Stimulated activated naive B cell treated with anti-CD40 and anti-IgM and Interleukin-4, amounts not matched to agents 10 μg/mL and 1 μg/mL and 100 μg/mL, for 72 hours (primary cell): ENCODE measurements at places on chromosomes 12 and 14.

- H3K4me1 ChIP-seq = no peaks in the 10 kb centered on the region
- DNase-seq = no peak
- no peak overlapping the region for H3K27ac ChIP-seq
These were observed 367.7 kb upstream of the NOVA1 start for GRCh38 chr14:26965490-26965889.

- no peak for DNase-seq
- H3K36me3 ChIP-seq = peaks cover 3% of the 10 kb centered on the region
- no peak overlapping the region for H3K27ac ChIP-seq
- no peak overlapping the region for H3K4me3 ChIP-seq
- H3K27me3 ChIP-seq = no peaks in the 10 kb centered on the region
These were observed 269.9 kb downstream of the ADAMTS20 start for GRCh38 chr12:43282106-43282505.

DNA sequence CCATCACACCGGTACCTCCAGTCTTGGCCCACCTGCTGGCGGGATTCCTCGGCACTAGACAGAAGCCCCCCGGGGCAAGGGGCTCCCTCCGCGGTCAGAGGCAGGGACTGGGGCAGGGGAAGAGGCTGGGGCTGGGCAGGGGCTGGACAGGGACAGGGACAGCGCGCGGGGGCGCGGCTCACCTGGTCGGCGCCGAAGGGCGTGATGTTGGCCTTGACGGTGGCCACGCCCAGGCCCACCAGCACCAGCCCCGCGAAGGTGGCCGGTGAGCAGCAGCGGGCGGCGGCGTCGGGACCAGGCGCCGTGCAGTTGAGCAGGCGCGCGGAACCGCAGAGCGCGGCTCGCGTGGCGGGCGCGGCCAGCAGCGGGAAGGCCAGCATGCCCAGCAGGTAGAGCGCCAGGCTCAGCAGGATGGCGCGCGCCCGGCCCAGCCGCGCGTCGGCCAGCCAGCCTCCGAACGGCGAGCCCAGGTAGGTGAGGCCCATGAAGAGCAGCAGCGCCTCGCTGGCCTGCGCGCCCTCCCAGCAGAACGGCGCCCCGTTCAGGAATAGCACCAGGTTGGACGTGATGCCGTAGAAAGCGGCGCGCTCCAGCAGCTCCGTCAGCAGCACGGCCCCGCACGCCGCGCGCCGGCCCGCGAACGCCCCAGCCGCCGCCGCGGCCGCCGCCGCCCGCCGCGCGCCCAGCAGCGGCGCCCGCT lies 392 bp downstream of the SLC15A4 start:
- peak; percentile 26 for DNase-seq
- peak overlapping the region; percentile 95 for H3K27ac ChIP-seq
- peak overlapping the region; percentile 83 for H3K4me3 ChIP-seq
- H3K36me3 ChIP-seq = peaks cover 43% of the 10 kb centered on the region
- H3K4me1 ChIP-seq = peaks cover 48% of the 10 kb centered on the region

- no peak for DNase-seq
- H3K4me1 ChIP-seq = no peaks in the 10 kb centered on the region
- H3K4me3 ChIP-seq = no peak overlapping the region
These were observed 42.8 kb downstream of the CACNA2D4 start for GRCh38 chr12:1875608-1876007.

DNA sequence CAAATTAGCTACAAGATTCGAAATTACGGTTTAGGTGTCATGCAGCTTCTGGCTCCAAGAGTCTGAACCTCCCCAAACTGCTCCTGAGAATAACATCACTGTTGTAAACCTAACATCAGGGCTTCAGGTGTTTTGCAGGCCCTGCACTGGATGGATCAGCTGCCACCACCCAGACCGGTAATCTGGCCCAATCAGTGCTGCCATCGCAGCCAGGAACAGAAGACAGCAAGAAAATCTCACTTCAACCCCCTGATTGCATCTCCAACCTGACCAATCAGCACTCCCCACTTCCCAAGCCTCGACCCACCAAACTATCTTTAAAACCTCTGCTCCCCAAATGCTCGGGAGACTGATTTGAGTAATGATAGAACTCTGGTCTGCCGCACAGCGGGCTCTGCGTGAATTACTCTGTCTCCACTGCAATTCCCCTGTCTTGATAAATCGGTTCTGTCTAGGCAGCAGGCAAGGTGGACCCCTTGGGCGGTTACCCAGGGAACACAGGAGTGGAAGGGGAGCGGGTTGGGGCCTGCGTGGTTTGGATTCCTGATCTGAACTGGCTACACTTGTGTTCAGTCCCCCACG lies 268.5 kb upstream of the SFSWAP start:
- no peak overlapping the region for H3K4me3 ChIP-seq
- no peak for DNase-seq
- H3K4me1 ChIP-seq = no peaks in the 10 kb centered on the region

DNA sequence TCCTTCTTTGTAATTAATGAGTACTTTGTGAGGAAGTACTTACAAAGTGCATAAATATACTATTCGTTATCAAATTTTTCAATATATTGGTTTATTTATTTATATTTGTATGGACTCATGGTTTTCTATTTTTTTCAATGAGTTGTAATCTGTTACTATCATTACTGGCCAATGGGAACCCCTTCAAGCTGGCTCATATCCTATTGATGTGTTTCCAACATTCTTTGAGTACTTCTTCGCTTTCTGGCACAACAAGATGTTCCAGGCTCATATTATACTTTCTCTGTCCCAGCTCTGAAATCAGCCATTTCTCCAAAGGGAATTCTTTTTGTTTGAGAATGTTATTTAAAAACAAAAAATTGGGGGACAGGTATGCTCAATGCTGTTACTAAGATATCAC lies 17.5 kb downstream of the YBX3 start:
- H3K4me3 ChIP-seq = no peak overlapping the region
- no peaks in the 10 kb centered on the region for H3K27me3 ChIP-seq
- no peak overlapping the region for H3K27ac ChIP-seq
- H3K4me1 ChIP-seq = peaks cover 22% of the 10 kb centered on the region
- H3K36me3 ChIP-seq = peaks cover 45% of the 10 kb centered on the region

- H3K36me3 ChIP-seq = no peaks in the 10 kb centered on the region
- H3K4me3 ChIP-seq = no peak overlapping the region
- no peaks in the 10 kb centered on the region for H3K4me1 ChIP-seq
- no peak for DNase-seq
- peaks cover 3% of the 10 kb centered on the region for H3K27me3 ChIP-seq
These were observed 13.7 kb upstream of the ALX1 start for GRCh38 chr12:85266356-85266755.

GRCh38 chr14:29749829-29750228 lies 177.8 kb downstream of the PRKD1 start:
- no peaks in the 10 kb centered on the region for H3K36me3 ChIP-seq
- no peaks in the 10 kb centered on the region for H3K27me3 ChIP-seq
- H3K4me3 ChIP-seq = no peak overlapping the region
- H3K27ac ChIP-seq = no peak overlapping the region

DNA sequence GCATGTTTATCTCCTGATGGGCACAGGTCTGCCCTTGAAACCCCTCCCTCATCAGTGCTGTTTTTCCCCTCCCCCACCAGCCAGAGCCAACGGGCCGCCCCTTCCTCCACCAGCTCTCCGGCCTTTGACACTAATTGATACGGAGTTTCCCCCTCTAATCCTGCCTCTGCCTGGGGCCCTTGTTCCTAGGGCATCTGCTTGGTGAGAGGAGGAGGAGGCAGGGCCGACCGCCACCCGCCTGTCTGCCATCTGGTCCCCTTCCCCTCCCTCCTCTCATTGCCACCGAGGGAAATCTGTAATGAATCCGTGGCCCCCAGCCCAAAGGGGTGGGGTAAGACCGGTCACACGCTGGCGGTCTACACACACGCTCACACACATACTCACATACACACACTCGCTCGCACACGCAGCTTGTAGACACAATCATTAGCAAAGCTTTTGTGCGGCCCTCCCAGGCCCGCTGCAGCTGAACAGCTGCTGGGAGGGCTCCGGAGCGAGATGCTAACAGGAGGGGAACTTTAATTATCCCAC lies 27.4 kb downstream of the SRRM4 start:
- H3K4me3 ChIP-seq = no peak overlapping the region
- H3K27ac ChIP-seq = no peak overlapping the region
- DNase-seq = no peak
- no peaks in the 10 kb centered on the region for H3K36me3 ChIP-seq

DNA sequence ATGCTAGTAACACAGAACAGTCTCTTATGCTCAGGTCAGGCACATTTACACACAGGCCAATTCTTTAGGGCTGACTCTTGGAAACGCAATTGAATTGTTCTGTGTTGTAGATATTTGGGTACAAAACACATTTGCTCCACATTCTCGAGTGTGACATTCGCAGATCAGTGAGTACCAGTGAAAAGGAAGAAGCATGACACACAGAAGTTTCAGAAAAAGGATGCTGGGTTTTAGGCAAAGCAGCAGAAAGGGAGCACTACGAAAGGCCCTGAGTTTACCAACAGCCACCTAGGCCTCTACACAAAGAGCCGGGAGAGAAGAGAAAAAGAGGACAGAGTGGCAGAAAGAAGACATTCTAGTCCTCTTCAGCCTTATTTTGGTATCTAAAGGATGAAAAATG lies 254.4 kb upstream of the BTG1 start:
- H3K27me3 ChIP-seq = no peaks in the 10 kb centered on the region

DNA sequence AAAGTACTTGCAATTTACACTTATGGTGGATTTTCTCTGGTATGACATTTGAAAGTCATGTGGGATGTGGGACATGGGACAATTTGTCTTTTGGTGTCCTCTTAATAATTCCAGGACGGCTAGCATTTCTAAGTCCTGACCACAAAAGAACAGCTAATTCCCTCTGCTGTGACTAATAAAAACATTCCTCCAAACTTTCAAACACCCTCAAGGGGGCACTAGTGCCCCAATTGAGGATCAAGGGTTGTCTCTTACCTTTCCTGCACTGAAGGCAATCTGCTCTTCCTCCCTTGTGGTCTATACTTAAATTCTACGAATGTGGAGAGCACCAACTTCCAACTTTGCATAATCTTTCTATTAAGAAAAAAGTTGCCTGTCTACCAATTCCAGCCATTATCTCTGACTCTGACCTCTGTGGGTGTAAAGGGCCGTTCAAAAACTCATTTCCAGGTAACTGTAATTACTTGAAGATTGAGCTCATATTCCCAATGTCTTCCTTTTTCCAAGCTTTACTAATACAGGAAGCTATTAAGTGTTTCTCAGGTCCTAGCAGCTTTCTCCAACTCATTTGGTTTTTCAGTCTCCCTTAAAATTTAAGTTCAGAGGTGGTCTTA lies 210.2 kb downstream of the PTPRO start:
- peak; percentile 39 for DNase-seq
- H3K27me3 ChIP-seq = no peaks in the 10 kb centered on the region
- no peak overlapping the region for H3K4me3 ChIP-seq
- H3K4me1 ChIP-seq = peaks cover 7% of the 10 kb centered on the region

DNA sequence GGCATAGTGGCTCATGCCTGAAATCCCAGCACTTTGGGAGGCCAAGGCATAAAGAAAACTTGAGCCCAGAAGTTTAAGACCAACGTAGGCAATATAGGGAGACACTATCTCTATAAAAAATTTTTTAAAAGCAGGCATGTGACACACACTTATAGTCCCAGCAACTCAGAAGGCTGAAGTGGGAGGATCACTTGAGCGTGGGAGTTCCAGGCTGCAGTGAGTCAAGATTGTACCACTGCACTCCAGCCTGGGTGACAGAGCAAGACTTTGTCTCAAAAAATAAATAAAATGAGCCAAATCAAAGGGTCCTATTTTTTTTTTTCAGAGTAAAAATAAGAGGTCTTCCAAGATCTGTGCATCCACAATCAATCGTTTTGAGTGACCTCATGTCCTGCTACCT lies 237.6 kb downstream of the SLC16A7 start:
- H3K4me1 ChIP-seq = no peaks in the 10 kb centered on the region
- H3K27ac ChIP-seq = no peak overlapping the region
- peaks cover 5% of the 10 kb centered on the region for H3K27me3 ChIP-seq
- no peak for DNase-seq

- H3K27ac ChIP-seq = no peak overlapping the region
- no peak for DNase-seq
- no peak overlapping the region for H3K4me3 ChIP-seq
- H3K36me3 ChIP-seq = peaks cover 2% of the 10 kb centered on the region
- H3K27me3 ChIP-seq = peaks cover 3% of the 10 kb centered on the region
- no peaks in the 10 kb centered on the region for H3K4me1 ChIP-seq
These were observed 84.1 kb downstream of the TTC7B start for GRCh38 chr14:90732139-90732538.

- H3K27me3 ChIP-seq = peaks cover 11% of the 10 kb centered on the region
- H3K36me3 ChIP-seq = peaks cover 55% of the 10 kb centered on the region
- peaks cover 56% of the 10 kb centered on the region for H3K4me1 ChIP-seq
- H3K27ac ChIP-seq = peak overlapping the region; percentile 98
- peak overlapping the region; percentile 94 for H3K4me3 ChIP-seq
These were observed 121.6 kb downstream of the TMEM121 start for GRCh38 chr14:105647784-105648608.

- H3K4me3 ChIP-seq = peak overlapping the region; percentile 69
- H3K27ac ChIP-seq = peak overlapping the region; percentile 97
- peaks cover 67% of the 10 kb centered on the region for H3K4me1 ChIP-seq
- H3K36me3 ChIP-seq = peaks cover 23% of the 10 kb centered on the region
- H3K27me3 ChIP-seq = no peaks in the 10 kb centered on the region
These were observed 5.5 kb upstream of the PSMA6 start for GRCh38 chr14:35286707-35287106.

GRCh38 chr14:104496095-104496494 lies 83.5 kb upstream of the C14orf180 start:
- no peak overlapping the region for H3K4me3 ChIP-seq
- no peaks in the 10 kb centered on the region for H3K4me1 ChIP-seq
- peaks cover 7% of the 10 kb centered on the region for H3K36me3 ChIP-seq
- DNase-seq = no peak
